ENCODE measurements at places on chromosomes 6 and 20.

DNA sequence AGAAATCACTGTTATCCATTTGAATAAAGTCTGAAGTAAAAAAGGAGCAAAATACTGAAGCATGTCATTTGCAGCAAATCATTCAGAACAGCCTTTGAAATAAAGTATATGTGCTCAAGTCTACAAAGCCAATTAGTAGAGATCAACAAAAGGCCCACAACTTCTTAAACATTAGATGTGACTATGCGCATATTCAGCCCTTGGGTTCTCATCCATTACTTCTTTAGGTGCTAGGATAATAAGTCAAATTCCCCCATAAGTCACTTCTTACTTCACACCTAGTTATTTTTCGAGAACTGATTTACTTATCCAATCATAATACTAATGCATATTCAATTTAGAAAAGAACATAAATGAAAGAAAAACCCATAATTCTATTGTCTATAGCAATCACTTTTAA, 31.0 kb downstream of the PHIP start:
- no peak for DNase-seq

DNA sequence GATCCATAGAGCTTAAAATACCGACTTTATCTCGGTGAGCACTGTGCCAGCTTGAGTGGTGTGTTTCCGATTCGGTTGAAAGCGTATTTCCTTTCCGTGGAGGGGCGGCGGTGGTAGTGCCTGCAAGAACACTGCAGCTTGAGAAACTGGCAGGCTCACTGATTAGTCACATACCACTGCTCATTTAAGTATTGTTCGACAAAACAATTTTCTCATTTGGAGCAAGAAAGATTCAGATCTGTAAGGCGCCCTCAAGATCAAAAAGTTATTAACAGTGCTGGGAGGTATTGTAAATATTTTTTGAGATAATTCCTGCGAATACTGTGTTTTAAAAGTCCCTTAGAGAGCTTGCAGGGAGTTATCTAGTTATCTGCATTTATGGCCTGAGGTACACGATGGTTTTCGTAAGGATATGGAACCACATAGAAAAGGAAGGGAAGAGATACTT, 1.3 kb downstream of the MAPK14 start:
- DNase-seq, result peak; percentile 53

DNA sequence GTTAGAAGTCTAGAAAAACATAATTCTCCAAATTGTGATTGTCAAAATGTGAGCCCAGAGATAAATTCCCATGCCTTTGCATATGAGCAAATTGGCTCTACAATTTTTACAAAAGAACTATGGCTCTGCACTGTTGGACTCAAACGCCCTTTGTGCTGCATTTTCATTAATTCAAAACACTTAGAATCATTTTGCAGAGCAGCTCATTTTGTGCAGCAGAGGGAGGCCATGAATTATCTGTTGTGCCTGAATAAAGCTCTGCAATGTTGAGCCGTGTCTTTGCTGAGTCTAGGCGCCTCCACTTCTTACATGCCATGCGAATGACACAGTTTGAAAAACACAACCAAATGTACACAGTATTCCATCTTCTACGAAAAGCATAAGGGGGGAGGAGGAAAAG, 230.2 kb downstream of the PRKN start:
- no peak for DNase-seq

- no peak for DNase-seq
Measured at GRCh38 chr6:86856379-86856778, 80.9 kb upstream of the HTR1E start.

DNA sequence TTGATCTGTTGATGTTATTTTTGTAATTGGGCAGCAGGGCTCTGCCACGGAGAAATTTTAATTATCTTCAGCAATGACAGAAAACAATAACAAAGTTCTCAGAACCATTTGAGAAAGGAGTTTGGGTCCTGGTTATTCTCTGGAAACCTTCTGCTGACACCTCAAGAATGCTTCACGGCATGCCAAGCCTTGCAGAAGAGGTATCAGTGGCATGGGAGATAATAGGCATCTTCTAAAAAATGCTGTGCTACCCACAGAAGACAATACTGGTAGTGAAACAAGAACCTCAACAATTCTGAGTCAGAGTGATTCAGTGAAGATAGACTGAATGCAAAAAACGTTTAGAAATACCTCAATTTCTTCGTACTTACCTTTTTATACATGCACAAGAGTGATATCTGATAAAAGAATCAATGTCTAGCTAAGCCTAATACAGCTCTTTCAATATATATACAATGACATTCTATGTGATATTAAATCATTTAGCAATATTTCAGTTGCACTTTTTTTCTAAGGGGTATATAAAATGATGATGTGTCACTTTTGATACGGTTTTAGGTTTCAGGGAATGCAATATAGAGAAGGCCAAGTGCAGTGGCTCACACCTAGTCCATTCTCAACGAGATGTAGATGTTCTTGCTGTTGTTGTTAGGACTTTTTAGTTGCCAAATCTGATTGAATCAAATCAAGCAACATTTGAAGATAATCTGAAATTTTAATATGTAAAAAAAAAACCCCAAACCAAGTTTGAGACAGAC, 110.4 kb upstream of the COL21A1 start:
- no peak for DNase-seq

GRCh38 chr20:61748376-61748775, 317.3 kb downstream of the TAF4 start:
- no peak for DNase-seq

GRCh38 chr6:166662690-166663089, 35.6 kb upstream of the RPS6KA2 start:
- no peak for DNase-seq

- DNase-seq, result no peak
Measured at GRCh38 chr6:22326500-22326899, 29.7 kb upstream of the PRL start.

DNA sequence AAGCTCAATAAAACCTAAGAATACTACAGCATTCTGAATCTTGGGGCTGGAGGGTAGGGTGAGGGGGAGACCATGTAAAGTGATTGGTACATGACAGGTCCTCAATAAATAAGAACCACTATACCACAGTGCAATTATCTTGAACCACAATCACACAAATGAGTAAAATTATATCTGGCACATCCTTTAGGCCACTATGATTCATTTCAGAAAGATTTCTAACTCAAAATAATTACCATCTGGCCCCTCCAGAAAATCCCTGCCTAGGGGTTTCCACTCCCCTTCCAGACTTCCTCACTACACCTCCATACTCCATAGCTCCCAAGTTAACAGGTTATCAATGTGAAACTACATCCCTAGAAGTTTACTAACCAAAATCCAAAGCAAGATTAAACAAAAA, 19.7 kb downstream of the AKIRIN2 start:
- no peak for DNase-seq

All from KG1 (cell line).